ENCODE measurements at places on chromosomes 16 and 17. TPM values are rescaled to one million over a fixed set of nuclear protein-coding genes. Genes with fewer than 3 reads are reported as not detected.

GRCh38 chr16:11610121-11610505 is 23.4 kb upstream of the LITAF start:
- DNase-seq: no peak

Gene CES3
- not detected for total RNA-seq

Gene NPIPA3
- total RNA-seq: 0.28 TPM

Gene TBC1D3H
- total RNA-seq: not detected

GRCh38 chr17:45722161-45722560 is 62.0 kb upstream of the CRHR1 start:
- peak; percentile 18 for DNase-seq

DNA sequence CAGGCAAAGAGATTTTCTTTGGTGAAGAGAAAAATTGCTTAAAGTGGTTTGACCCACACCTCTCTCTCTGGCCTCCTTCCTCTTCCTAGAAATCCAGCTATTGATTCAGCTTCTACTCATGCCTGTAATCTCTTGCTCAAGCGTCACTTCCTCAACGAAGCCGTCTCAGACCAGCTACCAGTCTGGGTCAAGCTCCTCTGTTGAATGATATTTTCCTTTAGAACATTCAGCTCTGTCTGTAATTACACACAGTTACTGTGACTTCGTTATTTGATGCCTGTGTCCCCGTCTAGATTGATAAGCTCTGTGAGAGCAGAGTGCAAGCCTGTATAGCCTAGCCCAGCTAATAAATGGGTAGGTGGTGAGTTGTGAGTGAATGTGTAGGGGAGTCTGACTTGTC is 168.5 kb downstream of the GRIN2A start:
- DNase-seq: no peak

Gene TMC6
- total RNA-seq: 70.2 TPM
